ENCODE measurements at places on chromosomes 4 and X.

DNA sequence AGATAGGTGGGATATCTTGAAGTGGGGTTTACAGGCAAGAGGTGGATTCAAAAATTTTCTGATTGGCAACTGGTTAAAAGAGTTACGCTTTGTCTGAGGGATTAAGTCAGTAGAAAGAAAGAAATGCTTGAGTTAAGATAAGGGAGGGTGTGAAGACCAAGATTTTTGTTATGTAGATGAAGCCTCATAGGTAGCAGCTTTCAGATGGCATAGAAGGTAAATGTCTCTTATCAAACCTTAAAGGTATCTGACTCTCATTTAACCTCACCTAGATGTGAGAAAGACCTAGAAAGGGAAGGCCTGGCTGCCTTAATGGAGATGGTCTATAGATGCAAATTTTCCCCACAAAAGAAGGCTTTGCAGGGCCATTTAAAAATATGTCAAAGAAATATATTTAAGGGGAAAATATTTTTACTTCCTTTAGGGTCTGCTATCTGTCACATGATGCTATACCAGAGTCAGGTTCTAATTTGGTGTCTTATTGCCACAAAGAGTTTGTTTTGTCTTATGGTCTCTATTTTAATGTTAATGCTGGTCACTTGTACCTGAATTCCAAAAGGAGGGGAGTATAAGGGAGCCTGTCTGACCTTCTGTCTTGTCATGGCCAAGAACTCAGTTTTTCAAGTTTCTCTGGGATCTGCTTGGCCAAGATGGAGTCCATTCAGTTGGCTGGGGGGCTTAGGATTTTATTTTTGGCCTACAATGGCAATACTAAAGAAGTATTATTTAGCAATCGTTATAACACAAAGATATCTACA is 699.1 kb upstream of the AMOT start:
- no peak for DNase-seq

DNA sequence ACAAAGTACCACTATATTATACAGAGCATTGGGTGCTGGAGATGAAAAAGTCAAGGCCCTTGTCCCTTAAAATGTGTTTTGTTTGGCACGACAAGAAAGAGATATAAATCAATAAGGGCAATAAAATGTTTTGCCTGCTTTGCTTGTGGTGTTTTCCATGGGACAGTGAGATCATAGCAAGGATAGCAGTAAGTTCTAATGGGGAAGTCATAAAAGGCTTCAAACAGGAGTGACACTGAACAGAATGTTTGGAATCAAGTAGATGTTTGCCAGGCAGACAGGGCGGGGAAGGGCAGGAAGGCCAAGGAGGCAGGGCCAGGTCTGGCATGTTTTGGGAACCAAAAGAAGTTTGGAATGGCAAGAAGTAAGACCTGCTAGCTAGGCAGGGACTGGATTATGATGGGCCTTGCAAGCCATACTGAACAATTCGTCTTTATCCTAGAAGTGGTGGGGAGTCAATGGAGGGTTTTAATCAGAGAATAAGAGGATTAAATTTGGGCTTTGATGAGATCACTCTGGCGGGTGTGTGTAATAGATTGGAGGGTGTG is 16.4 kb downstream of the FGF2 start:
- DNase-seq: no peak

DNA sequence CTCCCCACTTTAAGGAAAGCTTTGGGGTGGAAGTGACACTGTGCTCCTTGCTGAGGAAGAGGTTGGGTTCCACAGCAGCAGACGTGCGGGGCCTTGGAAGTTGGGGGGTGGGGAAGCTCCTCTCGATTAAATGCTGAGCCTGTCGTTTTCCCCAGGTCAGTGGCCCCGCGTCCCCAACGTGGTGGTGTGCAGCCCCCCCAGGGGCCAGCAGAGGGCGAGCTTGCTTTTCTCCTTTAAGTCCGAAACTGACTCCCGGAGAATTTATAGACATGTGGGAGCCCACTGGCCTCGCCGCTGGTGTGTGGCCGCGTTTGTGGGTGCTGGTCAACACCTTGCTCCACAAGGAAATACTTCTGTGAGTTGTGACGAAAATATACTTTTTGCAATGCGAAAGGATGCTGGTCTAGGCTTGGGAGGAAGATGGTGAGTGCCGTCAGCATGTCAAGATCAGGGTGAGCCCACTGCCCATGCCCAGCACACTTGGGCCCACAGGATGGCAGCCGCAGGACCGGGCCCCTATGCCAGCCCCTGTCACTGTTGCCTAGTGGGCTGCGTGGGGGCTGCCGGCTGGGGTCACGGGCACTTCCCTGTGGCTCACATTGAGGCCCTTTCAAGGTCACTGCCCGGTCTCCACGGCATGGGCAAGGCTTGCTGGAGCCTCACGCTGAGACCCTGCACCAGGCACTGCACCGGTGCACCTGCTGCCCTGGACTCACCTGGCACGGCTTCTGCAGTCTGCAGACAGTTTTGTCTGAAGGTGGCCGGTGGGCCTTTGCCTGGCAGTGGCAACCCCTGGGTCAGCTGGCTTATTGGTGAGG is 9.4 kb downstream of the UVSSA start:
- DNase-seq: peak; percentile 66

GRCh38 chr4:57168982-57169381 is 58.8 kb upstream of the IGFBP7 start:
- no peak for DNase-seq

DNA sequence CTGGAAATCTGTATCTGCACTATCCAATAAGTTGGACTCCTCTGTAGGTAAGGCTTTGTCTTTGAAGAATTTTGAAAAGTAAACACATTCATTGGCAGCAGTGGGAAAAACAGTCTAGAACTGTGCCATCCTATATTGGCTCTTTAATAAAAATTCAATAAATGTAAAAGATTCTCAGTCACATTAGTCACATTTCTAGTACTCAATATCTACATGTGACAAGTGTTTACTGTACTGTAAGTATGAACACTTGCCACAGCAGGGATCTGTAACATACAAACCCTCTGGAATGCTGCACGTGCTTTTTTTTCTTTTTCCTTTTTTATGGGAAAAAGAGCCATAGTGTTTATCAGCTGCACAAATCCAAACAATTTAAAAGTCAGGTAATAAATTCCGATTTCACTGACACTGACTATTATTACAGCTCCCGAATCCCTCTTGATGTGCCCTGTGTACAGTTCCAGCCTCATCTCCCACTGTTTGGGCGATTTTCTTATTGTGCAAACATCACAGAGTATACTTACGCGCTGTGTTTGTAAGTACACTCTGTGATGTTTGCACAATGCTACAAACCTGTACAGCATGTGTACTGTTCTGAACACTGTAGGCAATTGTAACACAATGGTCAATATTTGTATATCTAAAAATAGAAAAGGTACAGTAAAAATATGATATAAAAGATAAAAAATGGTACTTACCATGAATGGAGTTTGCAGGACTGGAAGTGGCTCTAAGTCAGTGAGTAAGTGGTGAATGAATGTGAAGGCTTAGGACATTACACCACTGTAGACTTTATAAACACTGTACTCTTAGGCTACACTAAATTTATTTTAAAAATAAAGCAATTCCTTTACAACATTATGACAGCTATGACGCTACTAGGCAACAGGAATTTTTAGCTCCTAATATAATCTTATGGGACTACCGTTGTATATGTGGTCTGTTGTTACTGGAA is 8.7 kb downstream of the PYURF start:
- DNase-seq: no peak

DNA sequence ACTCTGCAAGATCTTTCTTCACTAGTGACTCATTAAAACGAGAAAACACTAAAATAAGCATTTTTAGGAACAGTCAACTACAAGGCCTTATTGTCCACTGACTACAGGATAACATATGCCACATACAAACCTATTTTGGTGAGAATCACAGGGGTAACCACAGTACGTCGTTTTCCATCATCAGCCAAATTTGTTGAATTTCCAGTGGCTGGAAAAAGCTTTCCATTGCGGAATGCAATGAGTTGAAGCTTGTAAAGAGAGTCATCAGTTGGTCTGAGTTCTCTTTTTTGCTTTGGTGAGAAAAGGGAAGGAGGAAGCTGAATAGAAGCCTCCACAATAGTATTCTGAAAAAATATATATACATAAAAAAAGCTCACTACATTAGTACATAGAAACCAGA is 102.4 kb downstream of the ADGRA3 start:
- no peak for DNase-seq

- no peak for DNase-seq
Observed at GRCh38 chr4:14893713-14894112, 108.6 kb upstream of the CPEB2 start.

GRCh38 chr4:187289371-187289770 is 565.7 kb upstream of the FAT1 start:
- no peak for DNase-seq

DNA sequence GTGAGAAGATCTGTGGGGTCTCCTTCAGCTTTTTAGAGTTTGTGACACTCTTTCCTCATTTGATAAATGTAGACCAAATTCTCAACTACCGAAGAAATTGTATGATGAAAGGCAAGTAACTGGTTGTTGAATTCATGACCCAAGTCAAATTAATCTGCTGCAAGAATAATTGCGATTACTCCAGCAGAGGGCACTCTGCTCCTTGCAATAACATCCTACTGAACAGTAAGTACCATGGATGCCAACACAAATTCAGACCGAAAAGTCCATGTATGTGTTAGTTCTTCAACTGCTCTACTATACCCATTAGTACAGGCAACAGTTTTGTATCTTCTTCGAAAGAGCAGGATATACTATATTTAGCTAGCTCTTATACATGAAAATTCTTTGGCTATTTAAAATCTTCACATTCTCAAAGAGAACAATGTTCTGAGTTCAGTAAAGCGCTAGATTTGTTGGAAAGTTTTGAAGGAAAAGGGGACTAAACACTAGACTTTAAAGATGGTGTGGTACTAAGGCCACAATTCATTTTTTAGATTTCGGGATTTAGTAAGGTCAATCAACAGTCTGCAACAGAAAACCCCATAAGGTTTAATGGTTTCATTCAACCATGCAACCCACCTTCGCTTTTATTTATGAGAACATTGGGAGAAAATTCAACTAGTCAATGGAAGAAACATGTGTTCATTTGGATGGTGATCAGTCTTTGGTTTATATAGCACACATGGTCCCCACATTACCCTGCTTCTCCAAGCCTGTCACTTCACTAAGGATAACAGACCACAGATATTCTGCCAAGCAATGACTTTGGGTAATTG is 105.4 kb upstream of the TBC1D9 start:
- peak; percentile 84 for DNase-seq

DNA sequence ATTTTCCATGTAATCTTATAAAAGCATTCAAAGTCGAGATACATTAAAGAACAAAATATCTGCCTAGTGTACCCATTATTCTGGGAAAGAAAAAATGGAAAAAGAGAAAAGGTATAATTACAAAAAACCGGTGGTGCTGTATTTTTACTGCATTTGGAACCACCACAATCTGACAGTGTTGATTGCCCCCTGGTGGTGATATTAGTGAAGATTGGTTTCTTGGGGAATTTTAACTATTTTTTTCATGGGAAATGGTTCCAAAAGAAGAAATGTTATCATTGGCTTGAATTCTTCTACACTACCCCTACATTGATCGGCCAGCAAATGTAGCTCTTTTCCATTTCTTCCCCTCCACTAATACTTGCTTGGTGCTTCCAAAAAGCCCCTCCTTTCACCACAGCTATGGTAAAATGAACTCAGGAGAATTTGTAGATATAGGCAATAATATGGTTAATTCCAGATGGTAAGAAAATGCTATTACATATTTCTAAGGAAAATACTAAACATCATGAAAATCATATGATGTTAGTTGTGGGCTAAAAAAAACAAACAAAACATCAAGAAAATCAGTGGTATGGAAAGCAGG is 50.0 kb downstream of the COX18 start:
- DNase-seq: peak; percentile 36

DNA sequence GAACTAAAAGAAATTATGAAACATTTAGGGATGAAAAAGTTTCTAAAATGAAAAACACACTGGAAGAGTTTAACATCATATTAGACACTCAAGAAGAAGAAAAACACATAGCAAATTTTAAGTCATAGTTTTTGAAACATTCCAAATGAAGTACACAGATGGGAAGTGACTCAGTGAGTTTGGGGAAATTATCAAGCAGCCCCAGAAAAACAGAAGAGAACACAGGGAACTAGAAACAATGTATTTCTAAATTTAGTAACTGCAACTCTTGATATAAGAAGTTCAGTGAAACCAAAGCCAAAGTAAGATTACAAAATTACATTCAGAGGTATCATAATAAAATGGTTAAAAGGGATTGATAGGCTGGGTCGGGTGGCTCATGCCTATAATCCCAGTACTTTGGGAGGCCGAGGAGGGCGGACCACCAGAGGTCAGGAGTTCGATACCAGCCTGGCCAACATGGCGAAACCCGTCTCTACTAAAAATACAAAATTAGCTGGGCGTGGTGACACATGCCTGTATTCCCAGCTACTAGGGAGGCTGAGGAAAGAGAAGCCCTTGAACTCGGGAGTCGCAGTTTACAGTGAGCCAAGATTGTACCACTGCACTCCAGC is 461.2 kb downstream of the KCTD8 start:
- no peak for DNase-seq

GRCh38 chr4:154927126-154927680 is 146.1 kb downstream of the RBM46 start:
- no peak for DNase-seq

GRCh38 chr4:83725336-83726085 is 189.6 kb downstream of the GPAT3 start:
- no peak for DNase-seq

DNA sequence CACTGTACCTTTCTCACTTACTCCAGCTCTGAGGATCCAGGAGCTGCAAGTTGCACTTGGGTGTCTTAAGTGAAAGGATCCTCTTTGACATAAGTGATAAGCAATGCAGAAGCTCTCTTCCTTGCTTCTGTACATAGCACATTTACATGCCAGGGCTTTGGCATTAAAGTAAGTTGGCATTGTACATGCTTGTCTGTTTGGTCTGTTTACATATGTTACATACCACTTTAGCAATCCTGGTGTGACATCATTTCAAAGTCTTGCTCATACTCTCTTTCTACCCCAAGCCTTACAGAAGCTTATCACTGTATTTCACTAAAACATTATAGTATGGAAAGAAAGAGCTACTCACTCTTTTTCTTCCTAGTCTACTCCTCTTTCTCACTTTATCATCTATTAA is 2548.3 kb downstream of the ARAP2 start:
- no peak for DNase-seq

GRCh38 chr4:88814043-88814617 is 116.5 kb upstream of the NAP1L5 start:
- no peak for DNase-seq

GRCh38 chr4:25172961-25173915 is 13.0 kb upstream of the SEPSECS start:
- DNase-seq: peak; percentile 52

DNA sequence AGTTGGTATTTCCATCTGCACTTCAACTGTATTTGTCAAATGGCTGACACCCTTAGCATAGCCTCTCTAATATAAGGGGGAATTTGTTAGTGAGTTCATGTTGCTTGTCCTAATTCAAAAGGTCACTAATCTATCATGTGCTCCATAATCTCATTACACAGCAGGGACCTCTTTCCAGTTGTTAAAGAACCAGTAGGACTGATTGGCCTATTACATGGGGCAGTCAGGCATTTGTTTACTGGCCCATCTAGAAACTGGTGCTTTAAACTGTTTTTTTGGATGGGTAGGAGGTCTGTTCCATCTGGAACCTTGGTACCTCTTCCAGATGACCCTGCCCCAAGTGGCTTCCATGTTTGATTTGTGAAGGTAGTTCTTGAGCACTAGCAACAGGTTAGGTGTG is 11.4 kb downstream of the ANK2 start:
- no peak for DNase-seq
